ENCODE measurements at places on chromosomes 3 and 15.

GRCh38 chr3:9955067-9955502 is 2.9 kb upstream of the PRRT3 start:
- DNase-seq, result no peak

- DNase-seq, result no peak
These were observed 30.6 kb upstream of the CERS3 start for GRCh38 chr15:100559330-100559729.

GRCh38 chr3:186268616-186269448 is 93.2 kb downstream of the DGKG start:
- DNase-seq, result no peak

GRCh38 chr3:116517308-116517707 is 72.0 kb upstream of the LSAMP start:
- DNase-seq, result no peak

DNA sequence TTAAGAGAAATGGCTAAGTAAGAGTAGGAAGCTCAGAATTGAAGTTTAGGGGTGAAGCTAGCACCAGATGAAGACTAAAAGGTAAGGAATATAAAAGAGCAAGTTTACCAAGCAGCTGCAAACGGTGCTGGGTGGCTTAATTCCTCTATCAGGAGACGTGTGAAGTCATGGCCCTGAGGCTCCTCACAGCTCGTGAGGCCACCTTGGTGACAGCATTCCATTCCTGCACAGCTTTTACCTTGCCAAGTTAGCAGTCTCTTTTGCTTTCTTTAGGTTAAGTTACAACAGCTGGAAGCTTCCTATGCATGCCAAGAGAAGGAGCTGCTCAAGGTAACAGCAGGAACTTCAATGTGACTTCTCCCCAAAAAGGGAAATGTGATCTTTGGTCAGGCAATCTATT is 6.4 kb downstream of the TMCO5A start:
- DNase-seq, result no peak

- DNase-seq, result no peak
These were observed 19.3 kb upstream of the TTBK2 start for GRCh38 chr15:42939841-42940240.

DNA sequence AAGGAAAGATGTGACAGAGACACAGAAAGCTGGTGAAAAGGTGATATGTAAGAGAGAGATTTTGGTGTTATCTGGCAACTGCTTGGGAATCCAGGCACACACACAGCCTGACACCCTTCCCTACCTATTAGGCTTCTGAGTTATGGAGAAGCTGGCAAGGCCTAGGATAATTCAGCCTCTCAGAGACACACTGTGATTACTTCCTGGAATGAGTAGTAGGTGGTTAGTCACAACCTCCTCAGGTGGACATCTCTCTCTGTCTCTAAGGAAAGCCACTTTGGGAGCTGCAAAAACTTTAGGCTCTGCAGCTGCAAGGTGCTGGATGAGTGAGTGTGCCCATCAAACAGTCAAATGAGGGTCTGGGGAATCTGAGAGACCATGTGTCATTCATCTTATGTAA is 201.9 kb downstream of the PDCD6IP start:
- no peak for DNase-seq

DNA sequence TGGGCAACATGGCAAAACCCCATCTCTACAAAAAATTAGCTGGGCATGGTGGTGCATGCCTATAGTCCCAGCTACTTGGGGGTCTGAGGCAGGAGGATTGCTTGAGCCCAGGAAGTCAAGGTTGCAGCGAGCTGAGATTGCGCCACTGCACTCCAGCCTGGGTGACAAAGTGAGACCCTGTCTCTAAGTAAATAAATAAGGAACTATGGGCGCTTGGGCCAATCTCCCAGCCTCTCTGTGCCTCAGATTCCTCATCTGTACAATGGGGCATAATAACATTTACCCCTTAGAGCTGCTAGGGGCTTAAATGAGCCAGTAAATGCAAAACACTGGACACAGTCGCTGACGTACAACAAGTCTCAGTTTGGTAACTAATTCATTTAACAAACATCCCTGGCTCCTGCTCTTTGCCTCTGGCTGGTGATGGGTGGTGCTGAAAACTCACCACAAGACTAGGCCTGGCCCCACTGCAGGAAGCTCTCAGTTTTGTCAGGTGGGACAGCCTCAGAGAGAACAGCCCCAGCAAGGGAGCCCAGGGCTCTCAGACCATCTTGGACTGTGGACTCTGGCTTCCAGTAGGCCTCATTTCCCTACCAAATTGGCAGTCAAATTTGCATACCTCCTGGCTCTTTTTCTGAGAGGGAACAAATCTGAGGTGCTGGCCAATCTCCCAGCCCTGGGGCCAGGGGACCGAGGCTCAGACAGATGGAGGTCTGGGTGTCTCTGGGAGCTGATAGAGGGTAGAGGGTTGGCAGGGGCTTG is 6.4 kb upstream of the TBC1D2B start:
- DNase-seq, result no peak

- peak; percentile 45 for DNase-seq
These were observed 100.8 kb downstream of the SLCO3A1 start for GRCh38 chr15:91954292-91954691.

- DNase-seq, result no peak
These were observed 114.3 kb downstream of the OXSM start for GRCh38 chr3:25904206-25904605.

DNA sequence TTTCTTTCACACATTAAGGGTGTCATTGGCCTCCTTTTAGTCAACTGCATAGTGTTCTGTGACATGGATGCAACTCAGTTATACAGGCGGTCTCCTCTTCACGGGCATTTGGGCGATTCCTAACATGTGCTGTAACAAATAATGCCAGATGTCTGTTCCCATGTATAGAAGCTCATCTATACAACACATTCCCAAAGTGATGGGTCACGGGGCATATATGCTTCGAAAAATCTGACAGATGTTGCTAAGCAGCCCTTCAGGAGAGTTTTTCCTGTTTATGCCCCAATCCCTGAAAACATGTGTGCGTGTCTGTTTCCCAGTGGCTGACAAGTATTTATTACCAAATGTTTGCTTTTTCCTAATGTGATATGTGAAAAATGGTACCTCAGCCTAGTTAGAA is 25.8 kb downstream of the LRRK1 start:
- no peak for DNase-seq

DNA sequence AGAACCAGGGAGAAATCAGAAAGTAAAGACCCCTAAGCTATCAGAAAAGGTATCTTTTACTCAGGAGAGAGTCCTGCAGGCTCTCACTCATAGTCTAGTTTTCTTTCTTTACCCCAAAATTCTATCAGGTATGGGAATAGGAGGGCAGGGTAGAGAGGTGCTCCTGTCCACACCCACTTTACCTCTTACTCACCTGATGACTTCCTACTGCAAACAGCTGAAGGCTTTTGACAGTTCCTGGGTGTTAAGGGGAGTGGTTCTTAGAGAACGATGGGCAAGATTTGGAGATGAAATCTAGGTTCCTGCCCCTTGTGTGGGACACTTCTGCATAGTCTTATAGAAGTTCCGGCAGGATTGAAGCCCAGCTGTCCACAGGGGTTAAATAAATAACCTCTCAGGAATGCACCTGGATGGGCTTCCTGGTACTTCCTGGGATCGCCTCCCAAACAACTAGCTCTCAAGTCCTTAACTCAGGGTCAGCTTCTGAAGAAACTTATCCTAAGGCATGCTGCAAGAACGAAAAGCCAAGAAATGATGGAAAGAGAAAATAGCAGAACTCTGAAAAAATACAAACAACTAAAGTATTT is 10.8 kb upstream of the TNFAIP8L3 start:
- no peak for DNase-seq

- no peak for DNase-seq
These were observed 148.9 kb downstream of the DNAJB8 start for GRCh38 chr3:128317698-128318231.

DNA sequence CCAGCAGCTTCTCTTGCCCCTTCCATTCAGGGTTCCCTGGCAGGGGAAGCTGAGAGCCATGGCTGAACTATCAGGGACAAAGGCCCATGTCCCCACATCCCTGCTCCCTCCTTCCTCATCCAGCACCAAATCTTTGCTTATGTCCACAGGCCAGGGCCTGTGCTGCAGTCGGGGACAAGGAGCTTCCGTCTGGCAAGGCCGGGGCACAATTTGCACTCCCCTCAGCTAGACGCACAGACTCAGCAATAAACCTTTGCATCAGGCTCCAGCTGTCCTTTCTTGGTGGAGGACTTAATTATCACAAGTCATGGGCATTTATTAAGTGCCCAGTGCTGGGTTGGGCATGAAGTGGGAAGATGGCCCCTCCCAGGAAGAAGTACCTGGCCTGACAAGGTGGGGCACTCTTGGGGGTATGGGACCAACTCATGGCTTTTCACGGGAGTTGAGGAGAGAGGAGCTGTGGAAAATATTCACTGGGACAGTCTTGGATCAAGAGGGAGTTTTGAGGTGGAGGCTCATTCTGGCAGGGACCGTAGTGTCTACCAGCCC is 4.9 kb downstream of the GNAT1 start:
- no peak for DNase-seq

GRCh38 chr3:11532931-11533391 is 110.8 kb downstream of the VGLL4 start:
- no peak for DNase-seq

DNA sequence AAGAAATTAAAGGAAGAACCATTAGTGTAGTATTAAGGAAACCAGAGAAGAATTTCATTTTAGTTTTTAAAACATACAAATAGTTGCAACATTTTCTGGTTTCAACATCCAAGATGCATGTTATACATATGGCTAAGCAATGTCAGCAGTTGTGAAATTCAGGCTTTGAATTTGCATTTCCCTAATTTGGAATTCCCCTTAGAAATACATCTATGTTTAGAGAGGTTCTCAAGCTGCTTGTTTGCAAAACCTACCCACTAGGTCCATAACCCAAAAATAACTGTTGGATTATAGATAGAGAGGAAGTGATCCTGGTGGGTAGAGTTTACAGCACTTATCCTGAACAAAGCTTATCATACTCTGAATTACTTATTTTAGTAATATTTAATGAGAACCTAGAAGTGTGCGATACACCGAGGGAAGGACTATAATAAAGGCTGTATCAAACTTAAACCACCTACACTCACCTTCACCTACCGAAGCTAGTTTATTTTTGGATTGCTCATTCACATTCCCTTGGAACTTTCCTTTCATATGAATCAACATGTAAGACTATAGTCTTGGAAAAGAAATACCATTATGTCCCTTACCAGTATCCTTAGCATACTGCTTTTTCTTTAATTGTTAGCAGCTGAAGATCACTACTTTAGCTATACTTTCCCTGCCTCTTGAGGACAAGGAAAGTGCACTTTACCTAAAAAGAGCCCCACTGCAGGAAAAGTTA is 60.6 kb downstream of the CHAC1 start:
- DNase-seq, result no peak

- no peak for DNase-seq
These were observed 515.3 kb downstream of the EPHB1 start for GRCh38 chr3:135310317-135310716.

Data from NCI-H774 (cell line).